ENCODE measurements at places on chromosomes 11 and 22.

- DNase-seq, result no peak
Observed at GRCh38 chr11:2459016-2459725, 14.4 kb downstream of the KCNQ1 start.

DNA sequence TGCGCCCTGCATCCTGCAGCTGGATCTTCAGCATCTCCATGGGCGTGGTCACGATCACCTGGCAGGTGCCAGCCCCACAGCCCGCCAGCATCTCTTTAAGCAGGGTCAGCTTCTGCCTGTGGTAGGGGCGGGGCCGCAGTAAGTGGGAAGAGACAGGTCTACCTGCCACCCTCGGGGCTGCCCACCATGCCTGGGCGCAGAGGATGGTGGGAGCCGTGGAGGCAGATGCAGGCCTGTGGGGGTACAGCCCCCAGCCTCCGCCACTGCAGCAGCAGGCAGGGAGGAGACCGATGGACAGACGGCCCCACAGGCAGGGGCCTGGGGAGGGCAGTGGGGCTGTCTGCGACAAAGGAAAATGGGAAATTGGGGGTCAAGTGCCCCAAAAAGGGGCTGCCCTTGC is 3.0 kb upstream of the CEND1 start:
- no peak for DNase-seq

- DNase-seq, result no peak
Observed at GRCh38 chr11:47775240-47775869, 8.2 kb upstream of the FNBP4 start.

- DNase-seq, result no peak
Observed at GRCh38 chr22:20089226-20089976, 9.4 kb downstream of the DGCR8 start.

DNA sequence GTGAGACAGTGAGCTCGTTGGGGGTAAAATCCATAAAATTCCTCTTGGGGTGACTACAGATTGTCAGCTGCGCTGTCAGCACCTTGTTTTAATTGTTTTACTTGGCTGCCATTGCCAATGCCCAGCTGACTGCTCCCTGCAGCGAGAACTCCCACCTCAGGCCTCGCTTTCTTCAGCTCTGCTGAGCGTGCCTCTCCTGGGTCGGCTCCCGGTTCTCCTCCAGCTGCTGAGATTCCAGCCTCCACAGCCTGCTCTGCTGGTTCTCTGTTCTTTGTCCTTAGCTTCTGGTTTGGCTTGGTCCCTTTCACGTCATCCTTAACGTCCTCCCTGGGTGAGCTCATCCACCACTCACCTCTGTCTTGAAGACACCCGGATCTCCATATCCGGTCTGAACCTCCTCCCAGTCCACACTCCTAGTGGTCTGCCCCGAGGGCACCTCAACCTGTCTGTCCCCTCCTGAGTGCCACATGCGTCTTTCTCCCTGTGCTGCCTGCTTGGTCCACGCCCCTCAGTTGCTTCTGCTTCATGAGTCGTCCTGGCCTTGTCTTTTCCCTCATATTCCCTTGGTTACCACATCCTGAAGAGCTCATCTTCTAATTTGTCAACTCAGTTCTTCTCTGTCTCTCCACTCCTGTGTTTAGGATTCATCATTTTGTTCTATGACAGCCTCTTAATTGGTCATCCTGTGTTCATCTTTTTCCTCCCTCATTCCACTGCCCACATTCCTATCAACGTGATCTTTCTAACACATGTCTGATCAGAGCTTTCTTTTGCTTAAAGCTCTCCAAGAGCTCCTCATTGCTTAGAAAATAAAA is 35.6 kb downstream of the BMAL1 start:
- no peak for DNase-seq

DNA sequence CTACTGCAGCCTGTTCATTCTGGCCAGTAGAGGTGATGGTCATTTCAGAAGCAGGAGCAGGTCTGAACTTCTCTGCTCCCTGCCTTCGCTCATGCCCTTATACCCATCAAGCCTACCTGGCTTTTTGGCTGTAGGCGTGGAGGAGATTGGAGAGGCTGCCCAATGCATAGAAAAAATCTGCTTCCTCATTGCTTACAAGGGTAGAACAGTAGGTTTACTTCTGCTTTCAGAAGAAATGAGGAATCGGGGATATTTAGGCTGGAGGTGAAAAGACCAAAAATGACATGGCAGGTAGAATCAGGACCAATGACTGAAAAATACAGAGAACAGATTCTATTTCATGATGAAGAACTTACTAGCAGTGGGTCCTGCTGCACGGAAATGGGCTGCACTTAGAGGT is 72.9 kb upstream of the YWHAH start:
- DNase-seq, result no peak

- no peak for DNase-seq
Observed at GRCh38 chr22:39266398-39267030, 21.7 kb upstream of the PDGFB start.

GRCh38 chr11:36313750-36314433 is 17.8 kb downstream of the PRR5L start:
- no peak for DNase-seq

DNA sequence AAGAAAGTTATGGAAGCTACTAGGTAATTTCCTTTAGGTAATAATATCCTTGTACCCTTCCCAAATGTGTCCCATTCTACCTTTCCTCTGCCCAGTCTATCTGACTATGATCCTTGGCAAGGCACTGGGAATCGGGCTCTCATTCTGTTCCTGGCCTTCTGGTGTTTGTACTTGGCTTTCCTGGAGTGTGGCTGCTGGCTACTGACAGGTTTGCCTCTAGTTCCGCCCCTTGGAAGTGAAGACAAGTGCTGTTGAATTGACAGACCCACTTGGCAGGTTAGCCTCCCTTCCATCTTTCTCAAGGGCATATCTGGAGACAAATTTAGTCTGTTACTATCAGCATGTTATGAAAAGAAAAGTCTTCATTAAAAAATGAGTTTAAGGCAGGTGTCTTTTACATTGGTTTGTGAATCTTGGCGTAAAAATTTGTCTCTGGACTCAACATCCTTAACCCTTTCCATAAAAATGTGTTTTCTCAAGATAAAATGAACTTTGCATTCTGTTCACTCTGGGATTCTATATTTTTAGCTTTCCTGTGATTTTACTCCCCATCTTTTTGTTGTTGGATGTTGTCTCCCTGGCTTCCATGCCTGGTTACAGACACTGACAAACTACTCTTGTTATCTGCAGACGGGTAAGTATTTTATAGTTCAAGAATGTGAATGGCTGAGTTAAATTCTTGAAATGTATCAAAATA is 287.4 kb upstream of the PDGFD start:
- no peak for DNase-seq

- DNase-seq, result no peak
Observed at GRCh38 chr22:21960200-21961126, 7.8 kb upstream of the PPM1F start.

DNA sequence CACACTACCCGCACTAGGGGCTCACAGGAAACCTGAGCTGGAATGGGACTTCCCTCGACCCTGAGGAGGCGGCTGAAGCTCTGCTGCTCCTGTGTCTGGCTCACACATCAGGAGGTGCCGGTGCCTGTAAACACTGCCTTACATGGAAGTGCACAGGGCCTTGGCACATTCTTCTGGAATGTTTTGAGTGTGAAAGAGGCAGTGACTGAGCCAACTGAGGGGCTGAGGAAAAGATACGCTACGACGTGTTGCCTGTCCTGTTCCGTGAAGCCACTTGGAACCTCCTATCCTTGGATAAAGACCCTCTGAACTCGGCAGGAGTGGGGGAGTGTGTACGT is 10.5 kb downstream of the TXN2 start:
- DNase-seq, result no peak

GRCh38 chr11:64649291-64649697 is 58.3 kb downstream of the SLC22A12 start:
- DNase-seq, result peak; percentile 55

DNA sequence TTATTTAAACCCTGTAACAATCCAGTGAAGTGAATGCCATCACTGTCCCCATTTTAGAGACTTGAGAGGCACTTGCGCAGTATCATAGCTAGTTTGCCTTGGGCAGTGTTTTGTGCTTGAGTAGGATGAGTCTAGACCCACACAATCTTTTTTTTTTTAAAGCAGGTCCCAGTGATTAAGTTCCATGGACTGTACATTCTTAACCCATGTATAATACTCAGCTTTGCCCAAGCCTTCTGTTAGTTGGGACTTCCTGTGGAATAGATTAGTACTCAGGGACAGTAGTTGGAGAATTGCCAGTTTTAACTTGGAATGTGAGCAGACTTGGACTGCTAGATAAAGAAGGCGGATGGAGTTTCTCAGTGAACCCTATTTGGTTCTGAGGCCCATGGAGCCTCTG is 108.6 kb upstream of the RASSF10 start:
- DNase-seq, result no peak

GRCh38 chr11:1455763-1456060 is 30.9 kb downstream of the MOB2 start:
- no peak for DNase-seq

DNA sequence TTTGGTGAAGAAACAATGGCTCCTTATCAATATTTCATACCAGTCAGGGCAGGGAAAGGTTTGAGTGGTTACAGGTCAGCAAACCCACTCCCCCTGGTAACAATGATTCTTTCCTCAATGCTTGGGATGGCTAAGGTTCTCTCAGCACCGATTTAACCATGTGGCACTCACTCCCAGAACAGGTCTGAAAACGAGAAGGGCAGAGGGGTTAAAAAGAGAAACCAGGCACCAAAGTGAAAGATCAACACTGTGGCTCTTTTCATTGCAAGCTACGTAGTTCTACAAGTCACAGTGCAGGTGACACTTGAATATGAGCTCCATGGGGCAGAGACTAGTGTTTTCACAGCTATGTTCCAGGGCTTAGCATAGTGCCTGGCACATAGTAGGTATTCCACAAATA is 132.4 kb downstream of the PLEKHA7 start:
- DNase-seq, result no peak

GRCh38 chr11:77035039-77035438 is 841 bp downstream of the B3GNT6 start:
- DNase-seq, result no peak

- DNase-seq, result no peak
Observed at GRCh38 chr11:1333860-1334259, 24.4 kb upstream of the TOLLIP start.

- DNase-seq, result no peak
Observed at GRCh38 chr22:26979294-26979693, 321.9 kb downstream of the MIAT start.

DNA sequence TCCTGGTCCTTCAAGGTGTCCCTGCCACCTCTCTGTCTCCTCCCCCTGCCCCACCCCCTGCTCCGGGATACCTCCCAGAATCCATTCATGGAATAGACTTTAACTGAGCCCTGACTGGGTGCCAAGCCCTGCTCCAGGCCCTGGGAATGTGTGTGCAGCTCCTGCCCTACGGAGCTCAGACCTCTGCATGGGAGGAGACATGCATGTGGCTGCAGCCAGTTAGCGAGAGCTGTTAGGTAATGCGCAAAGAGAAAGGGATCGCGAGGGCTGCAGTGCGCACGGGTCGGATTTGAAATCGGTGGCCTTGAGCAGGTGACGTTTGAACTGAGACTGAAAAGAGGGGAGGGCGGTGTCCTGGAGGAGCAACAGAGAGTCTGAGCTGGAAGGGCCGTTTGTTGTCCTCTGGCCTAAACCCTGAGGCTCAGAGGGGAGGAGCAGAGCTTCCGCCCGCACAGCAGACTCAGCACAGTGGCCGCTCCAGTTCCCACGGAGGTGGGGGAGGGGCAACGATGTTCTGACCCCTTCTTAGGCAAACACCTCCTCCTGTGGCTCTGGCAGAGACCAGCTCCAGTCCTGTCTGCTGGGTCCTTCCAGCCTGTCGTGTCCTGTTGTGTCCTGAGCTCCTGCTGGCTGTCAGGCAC is 19.8 kb upstream of the LRRC10B start:
- DNase-seq, result no peak

- no peak for DNase-seq
Observed at GRCh38 chr11:112526699-112527416, 266.2 kb upstream of the PLET1 start.

DNA sequence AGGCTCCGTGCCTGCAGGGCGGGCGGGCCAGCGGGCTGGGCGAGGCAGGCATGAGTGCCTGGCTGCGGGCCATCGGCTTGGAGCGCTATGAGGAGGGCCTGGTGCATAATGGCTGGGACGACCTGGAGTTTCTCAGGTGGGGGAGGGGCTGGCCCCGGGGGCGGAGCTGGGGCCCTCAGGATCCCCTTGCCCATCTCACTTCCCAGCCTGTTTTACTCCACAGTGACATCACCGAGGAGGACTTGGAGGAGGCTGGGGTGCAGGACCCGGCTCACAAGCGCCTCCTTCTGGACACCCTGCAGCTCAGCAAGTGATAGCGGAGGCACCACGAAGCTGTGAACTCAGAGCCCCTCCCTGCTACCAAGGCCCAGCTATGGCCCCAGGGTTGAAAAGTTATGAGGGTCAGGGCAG is 5.9 kb downstream of the PHOX2A start:
- DNase-seq, result peak; percentile 77

DNA sequence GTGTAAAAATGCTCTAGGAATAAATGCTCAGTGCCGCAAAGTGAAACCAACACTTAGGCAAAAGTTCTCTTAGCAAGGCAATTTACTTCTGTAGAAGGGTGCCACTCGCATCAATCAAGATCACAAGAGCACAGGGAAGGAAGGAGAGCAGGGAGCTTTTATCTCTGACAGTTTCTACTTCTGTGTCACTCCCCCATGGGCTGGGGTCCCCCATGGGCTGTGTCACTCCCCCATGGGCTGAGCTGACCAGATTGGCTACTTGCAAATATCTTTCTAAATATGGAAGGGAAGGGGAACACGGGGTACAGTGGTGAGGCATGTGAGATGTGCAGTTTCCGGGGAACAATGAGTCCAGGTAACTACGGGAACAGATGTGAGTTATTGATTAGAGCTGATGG is 397 bp downstream of the OR52N2 start:
- DNase-seq, result no peak

DNA sequence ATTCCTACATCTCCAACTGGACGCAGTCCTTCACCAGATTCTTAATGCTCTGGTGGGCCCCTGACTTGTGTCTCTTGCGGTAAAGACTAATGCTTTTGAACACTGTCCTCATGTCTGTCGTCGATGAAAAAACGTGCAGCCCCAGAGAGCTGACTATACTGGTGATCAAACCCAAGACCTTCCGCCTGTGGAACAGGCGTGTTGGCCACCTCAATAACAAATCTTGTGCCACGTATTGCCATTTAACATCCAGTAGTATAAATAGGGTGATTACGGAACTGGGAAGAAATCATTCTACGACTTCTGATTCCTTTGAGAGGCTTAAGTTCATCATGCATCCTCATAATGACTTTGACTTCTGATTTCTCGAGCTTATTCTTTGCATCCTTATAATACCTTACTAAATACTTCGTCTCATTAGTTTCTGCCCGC is 45.6 kb downstream of the OR4D9 start:
- peak; percentile 29 for DNase-seq
